HFF-Myc (cell line): ENCODE measurements at places on chromosomes 5 and 9.

DNA sequence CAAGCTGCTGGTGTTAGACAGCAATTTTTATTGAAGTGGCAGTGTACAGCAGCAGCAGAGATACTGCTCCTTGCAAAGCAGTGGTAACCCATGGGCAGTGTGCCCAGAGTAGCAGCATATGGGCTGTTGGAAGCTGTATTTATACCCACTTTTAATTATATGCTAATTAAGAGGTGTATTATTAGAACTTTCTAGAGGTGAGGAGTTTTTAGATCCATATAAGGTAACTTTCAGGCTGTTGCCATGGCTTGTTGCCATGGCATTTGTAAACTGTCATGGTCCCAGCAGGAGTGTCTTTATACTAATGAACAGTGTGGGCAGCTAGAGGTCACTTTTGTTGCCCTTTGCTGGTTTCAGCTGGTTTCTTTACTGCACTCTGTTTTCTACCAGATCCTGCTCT is 3.7 kb upstream of the PJA2 start:
- no peak for DNase-seq

DNA sequence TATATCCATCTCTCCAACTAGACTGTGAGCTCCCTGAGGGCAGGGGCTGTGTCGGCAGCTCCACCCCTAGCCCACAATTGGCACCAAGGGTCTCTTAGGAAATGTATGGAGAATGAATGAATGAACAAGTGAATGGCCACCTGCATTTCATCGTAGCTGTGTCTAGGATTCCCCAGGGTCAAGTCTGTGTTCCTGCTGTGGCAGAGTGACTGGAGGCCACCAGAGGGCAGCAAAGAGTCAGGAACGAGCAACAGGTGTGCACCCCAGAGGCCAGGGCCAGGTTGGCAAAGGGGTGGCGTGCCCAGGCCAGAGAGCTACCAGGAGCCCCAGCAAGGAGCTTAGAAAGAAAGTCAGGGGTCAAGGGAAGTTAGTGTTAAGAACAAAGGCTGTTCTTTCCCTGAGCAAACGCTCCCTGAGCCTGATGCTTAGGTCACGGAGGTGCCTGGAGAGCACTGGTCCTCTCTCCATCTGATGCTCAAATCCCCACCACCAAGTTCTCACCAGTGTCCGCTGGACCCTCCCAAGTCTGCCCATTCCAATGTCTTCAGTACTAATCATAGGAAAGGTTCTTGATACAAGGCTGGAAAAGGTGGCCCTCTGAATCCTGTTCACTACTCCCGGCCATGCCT is 160.7 kb downstream of the PAX5 start:
- peak; percentile 19 for DNase-seq

DNA sequence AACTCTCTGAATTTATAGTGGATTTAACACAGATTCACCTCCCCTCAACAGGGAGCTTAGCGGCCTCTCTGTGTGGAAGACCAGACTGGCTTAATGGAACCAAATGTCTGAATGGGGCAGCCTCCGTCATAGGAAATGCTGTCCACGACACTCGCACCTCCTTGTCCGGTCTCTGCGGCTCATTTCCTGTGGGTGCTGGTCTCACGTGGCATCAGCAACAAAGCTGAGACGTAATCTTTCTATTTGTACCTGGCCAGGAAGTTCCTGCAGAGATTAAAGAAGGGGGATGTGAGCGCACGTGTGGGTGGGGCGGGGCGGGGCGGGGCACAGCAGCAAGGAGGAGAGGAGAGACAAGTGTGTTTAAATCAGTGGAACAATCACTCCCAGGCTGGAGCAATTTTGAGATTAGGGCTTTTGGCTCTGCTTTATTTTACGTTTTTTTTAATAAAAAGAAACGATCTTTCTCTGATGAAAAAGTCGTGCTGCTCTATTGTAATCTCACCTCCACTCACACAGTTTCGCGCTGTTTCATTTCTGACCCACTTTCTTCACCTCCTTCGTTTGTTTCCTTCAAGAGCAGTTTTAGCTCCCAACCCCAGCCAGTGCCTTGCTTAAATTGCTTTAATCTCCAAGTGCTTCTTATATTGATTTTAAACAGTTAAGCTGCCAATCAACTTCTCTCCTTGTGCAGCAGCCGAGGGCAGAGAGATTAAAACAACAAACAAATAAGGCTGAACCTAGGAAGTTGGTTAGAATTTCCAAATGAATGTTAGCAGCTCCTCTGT is 132.2 kb upstream of the ASTN2 start:
- no peak for DNase-seq

- no peak for DNase-seq
These were observed 31.6 kb downstream of the B4GALT1 start for GRCh38 chr9:33135470-33135958.

GRCh38 chr9:36194326-36195000 is 3.7 kb downstream of the CLTA start:
- no peak for DNase-seq

DNA sequence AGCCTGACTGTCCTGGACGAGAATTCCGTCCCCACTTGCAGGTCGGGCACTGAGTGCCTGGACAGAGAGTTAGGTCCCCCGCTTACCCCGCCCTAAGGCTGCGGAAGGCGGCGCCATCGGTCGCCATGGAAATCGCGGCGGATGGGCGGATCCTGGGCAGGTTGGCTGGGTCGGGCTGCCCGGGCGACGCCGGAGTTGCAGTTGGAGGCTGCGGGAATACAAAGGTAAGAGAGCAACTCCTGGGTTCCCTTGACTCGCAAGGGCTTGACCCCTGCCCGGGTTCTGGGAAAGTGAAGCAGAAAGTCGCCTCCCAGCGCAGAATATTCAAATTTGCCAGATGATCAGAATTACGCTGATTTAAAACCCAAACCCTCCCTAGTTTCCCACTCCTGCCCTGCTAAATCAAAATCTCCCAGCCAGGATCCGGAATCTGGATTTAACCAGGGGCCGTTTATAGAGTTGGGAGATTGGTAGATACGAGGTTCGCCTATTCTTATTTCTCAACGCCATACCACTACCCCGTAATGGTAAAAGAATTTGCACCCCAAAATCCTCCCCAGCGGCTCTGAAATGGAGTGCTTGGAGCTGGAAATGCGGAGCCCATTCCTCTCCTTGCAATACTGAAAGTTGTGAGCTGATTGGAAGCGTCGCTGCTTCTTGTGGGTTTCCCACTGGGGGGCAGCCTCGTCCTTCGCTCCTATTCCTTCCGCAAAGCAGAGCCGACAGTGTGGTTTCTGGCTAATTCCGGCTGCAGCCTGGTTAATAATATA is 156.4 kb upstream of the RASEF start:
- no peak for DNase-seq

DNA sequence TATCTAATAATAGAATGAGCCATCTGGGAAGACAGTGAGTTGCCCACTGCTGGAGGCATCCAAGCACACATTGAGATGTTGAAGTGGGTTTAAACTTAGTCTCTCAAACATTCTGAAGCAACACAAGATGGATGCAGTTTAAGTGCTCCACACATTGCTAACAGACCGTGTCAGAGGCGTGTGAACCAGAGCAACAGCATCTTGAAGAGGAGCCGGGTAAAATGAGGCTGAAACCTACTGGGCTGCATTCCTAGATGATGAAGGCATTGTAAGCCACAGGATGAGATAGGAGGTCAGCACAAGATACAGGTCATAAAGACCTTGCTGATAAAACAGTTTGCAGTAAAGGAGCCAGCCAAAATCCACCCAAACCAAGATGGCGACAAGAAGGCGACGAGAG is 73.5 kb upstream of the TMEM215 start:
- DNase-seq, result no peak
